ENCODE measurements at places on chromosomes 3 and 15.

DNA sequence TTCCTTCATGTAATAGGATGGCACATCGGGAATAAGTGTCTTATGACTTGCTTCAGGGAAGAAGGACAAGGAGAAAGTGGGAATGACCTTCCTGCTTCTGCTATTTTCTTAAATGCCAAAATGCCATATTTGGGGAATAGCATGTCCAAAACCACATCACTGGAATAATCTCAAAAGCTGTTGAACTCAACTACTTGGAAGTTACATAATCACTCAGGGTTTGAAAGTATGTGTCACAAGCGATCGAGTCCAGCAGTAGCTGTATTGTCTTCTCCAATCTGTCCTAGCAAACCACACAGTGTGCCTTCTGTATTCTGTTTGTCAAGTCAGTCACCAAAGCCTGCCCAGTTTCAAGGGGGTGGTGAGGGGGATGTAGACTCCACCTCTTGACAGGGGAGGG lies 58.3 kb upstream of the GADL1 start:
- no peak overlapping the region for H3K27ac ChIP-seq
- no peak for DNase-seq
- H3K4me1 ChIP-seq, result peaks cover 2% of the 10 kb centered on the region

DNA sequence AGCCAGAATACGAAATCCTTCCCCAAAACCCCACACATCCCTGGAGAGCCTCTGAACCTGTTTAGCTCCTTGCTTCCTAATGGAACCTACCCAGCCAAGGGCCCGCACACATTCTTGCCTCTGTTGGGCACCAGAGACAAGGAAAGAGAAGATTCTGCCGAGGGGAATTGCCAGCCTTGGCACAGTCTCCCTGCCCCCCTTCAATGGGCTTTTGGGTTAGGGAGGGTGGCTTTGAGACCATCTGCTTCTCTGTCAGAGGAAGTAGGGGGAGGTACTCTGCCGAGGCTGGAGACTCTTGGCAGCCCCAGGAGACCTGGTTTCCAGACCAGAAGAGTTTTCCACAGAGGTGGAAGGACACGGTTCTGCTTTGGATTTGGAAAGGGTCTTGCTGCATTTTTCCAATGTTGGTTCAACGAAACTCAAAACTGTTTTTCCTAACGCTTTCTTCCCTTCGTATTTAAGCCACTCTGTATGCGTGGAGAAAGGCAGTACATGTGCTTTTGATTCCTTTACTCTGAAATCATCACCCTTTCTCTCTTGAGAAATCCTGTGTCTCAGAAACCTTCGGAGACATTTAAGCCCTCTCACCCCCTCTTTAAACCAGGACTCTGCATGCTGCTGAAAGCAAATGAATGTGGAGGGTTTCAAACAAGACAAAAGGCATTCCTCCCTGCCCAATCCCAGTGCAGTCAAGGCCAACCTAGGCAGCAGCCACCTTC lies 78.8 kb upstream of the PRR23C start:
- no peaks in the 10 kb centered on the region for H3K36me3 ChIP-seq
- H3K27ac ChIP-seq, result no peak overlapping the region
- no peak for DNase-seq
- no peaks in the 10 kb centered on the region for H3K4me1 ChIP-seq
- no peaks in the 10 kb centered on the region for H3K27me3 ChIP-seq

DNA sequence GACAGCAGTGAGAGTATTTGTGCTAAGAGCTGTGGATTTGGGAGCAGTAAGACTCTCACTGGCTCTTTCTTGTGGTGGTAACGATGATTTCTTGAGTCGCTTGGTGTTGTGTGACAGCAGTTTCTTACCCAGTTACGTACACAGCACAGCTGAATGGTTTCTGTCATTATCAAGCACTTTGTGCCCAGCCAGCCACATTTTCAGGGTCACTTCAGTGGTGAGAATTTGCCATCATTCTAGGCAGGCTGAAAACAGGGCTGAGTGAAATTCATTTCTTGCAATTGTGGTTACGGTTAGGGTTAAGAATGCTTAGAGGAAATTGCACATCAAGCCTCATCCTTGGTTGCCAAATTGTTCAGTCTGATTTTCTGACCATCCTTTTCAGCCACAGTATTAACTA lies 130.1 kb downstream of the RYR3 start:
- H3K4me3 ChIP-seq, result no peak overlapping the region
- no peaks in the 10 kb centered on the region for H3K36me3 ChIP-seq
- no peak for DNase-seq
- no peak overlapping the region for H3K27ac ChIP-seq
- H3K27me3 ChIP-seq, result no peaks in the 10 kb centered on the region
- H3K4me1 ChIP-seq, result no peaks in the 10 kb centered on the region

DNA sequence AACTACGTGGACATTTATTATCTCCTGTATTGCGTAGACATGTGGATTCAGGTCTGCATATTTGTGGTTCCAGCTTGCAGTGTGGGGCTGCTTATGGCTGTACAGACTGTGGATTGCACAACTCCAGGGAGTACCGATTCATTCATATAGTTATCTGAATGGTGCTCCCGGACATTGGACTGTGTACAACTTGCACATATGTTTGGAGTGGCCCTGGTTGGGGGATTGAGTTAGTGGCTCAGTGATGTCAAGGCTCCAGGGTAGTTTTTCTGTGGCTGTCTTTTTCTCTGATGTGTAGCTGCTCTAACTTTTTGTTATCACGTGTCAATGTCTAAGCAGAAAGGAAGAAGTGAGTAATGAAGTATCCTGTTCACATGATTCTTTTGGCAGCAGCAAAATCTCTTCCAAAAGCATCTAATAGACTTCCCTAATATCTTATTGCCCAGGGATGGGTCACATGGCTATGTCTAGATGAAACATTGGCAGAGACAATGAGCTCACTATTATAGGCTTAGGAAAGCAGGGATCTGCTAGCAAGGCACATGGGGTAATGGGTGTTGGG lies 15.8 kb downstream of the ST3GAL6 start:
- no peaks in the 10 kb centered on the region for H3K36me3 ChIP-seq
- no peak overlapping the region for H3K4me3 ChIP-seq
- no peak overlapping the region for H3K27ac ChIP-seq
- DNase-seq, result no peak

DNA sequence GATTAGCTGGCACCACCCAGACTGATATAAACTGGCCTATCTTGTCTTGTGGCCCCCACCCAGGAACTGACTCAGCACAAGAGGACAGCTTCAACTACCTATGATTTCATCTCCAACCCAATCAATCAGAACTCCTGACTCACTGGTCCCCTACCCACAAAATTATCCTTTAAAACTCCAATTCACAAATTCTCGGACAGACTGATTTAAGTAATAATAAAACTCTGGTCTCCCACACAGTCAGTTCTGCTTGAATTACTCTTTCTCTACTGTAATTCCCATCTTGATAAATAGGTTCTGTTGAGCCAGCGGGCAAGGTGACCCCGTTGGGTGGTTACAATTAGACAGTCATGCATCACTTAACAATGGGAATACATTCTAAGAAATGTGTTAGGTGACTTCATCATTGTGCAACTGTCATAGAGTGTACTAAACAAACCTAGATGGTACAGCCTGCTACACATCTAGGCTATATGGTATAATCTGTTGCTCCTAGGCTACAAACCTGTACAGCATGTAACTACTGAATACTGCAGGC lies 48.1 kb upstream of the MAP4 start:
- DNase-seq, result no peak
- no peak overlapping the region for H3K27ac ChIP-seq
- no peaks in the 10 kb centered on the region for H3K27me3 ChIP-seq
